ENCODE measurements at places on chromosomes 2 and 18.

DNA sequence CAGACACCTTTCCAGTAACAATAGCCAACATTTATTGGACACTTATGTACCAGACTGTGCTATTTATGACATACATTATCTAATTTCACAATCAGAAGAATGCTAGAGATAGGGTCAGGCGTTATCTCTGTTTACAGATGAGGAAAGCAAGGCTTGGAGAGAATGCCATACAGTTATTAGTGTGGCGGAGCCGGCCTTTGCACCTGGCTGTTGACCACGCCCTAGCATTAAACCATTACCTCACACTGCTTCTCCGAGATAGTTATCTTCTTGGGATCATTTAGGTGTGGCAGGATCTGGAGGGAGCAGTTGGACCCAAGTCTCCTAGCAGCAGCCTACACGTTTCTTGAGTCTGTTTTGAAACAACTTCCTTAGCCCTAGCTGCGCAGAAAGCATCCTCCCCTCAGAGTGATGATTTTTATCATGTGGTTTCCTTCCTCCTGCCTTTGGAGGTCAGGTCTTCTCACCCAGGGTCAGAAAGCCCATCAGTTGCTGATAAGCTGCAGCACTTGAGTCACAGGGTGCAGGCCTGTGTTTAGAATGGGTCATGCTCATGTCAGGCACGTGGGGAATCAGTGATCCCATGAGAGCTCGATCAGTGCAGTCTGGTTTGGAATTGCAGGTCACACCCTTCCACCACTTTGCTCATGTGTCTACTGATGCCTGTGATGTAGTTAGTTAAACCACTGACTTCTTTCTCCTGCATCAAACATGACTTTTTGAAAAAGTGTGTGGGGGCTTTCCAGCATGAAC is 118.2 kb downstream of the SPTBN1 start:
- DNase-seq, result no peak

DNA sequence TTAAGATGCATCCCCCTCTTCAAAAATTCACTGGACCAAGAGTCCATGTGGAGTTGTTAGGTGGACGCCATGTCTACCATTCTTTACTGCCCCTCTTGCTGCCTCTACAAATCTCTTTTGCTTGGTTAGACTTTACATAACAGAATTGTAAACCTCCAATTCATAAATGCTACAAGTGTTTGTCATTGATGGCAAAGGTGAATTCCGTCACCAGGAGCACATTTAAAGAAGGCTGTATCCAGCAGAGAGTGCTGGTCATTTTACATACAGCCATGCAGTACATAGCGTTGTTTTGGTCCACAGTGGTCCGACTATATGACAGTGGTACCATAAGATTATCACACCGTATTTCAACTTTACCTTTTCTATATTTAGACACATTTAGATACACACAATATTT is 274.5 kb downstream of the MYCN start:
- DNase-seq, result no peak

GRCh38 chr18:42164556-42164955 is 209.5 kb downstream of the PIK3C3 start:
- no peak for DNase-seq

DNA sequence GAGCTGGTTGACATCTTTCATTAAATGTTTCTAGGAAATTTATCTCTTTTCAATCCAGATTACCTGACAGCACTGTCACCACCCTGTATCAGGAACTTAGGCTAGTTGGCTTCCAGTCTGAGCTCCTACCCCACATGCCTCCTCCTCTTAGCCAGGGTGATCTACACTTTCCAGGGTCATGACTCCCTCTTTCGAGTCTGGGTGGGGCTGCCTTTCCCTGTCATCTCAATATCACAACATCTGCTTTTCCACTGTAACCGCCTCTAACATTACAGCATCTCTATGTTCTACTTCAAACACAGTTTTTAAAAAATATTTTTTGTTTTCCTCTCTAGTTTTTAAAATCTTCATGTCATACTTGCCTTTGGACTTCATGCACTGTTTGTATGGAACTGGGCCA is 129.2 kb downstream of the RBMS1 start:
- no peak for DNase-seq

DNA sequence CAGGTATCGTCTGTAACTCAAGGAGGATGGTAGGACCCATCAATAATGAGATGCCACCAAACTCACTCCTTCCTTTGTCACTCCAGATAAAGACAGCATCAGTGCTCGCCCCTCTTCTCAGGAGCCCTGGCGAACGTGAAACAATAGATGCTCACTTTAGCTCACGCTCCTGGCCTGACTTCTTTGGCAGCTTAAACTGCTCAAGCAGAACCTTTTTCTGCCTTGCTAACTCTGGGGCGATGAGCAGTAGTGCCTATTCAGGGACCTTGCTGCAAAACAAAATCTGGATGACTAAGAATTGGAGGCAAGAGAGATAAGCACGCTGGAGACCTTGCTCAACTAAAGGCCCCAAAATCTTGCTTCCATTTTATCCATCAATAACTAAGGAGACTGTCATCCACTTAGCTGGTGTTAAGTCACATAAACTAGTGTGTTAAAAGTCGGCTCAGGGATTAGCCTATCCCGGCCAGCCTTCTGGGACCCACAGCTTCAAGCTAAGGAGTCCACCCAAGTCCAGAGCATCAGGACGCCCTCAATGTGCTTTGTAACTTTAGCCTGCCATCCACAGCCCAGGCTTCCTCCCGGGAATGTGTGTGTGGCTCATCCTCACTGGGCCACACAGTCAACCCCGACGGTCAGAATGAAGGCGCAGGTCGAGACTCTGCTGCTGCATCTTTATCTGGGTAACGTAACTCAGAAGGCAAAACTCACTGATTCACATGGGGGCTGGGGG is 38.9 kb downstream of the ZNF516 start:
- no peak for DNase-seq

DNA sequence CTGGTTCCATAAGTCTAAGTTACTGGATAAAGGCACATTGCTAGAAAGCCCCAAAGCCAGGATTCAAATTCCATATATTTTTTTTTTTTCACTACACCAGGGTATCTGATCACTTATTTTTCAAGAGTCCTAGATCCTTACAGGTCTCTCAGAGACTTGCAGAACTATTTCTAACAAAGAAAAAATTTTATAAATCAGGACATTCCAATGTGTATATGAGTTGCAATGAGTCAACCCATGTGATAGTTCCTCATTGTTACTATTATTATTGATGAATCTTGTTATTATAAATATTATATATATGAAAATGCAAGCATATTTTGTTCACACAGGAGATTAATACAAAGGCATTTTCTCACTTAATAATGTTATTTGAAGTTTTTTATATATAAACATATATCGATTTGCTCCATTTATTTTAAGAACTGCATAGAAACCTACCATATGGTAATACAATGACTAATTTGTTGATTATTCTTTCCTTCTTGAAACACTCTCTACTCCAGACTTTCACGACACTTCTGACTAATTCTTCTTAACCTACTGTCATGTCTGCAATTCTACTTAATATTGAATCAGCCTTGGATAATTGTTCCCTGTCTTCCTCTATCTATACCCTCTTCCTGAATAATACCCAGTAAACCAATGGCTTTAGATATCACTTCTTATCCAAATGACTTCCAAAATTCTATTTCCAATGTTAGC is 968.4 kb upstream of the NRXN1 start:
- no peak for DNase-seq

DNA sequence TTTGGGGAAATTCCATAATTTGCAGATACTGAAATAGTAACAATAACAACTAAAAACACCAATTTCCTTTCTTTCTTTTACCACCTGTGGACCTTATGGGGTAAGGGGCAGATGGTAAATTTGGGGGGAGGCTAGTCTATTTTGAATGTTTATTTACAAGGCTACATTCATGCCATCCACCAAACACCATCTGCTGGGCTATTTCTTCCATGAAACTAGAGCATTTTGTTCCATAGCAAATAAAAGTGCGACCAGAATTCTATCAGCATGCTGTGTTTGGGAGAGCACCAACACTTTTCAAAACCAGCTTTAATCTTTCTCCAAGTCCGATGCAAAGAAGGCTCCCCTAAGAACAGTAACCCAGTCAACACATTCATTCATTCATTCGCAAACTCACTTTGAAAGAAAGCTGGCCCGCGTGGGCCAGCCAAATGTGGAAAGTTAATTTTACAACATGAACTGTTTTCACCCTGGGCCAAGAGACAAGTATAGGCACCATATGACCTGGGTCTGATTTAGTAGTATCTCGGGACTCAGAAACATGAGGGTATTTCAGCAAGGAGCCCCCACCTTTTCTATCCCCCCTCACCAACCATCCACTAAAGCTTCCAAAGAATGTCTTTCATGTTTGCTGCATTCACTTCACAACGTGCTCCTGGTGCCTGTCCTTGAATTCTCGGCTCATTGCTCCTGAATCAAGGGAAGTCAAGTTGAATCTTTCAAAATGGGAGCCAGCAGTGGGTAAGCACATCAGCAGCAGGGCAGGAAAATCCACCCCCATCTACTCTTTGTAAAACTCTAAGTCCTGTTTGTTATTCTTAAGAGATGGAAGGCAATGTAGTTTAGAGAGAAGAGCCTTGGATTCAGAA is 210.6 kb downstream of the C1D start:
- DNase-seq, result no peak

DNA sequence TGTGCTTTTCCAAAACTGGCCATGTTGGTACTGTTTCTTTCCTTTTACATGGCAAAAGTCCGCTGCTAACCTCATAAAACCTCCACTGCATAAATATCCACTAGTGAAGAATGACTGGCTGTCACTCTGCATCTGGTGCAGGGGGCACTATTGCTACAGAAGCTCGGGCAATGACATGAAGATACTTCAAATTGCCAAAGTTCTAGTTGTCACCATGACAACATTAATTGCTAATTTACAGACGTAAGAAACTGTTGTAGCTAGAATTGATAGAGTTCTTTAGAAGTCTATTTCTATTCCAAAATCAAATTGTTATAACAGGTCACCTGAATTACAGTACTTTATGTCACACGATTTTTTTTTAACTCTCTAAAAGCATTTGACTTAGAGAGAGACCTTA is 845 bp downstream of the CFAP210 start:
- DNase-seq, result no peak

- no peak for DNase-seq
These were observed 104.8 kb downstream of the MYO1B start for GRCh38 chr2:191349990-191350389.

DNA sequence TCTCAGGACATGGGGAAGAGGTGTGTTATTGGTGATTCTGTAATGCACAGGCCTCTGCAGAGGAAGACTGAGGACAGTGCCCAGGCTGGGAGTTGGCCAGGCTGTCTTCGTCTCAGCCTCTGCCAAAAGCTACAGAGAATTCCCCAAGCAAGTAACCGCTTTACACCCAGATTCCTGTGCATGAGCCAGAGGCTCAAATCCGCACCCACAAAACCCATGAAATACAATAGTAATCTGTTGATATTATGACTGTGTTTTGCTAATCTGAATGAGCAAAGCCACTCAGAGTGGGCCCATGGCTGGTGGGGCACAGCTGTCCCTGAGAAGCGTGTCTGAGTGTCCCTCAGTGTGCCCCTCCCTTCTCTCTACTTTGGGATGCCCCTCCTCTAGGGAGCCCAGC is 149.5 kb upstream of the PXDN start:
- no peak for DNase-seq

GRCh38 chr2:109030870-109031475 is 42.0 kb upstream of the EDAR start:
- DNase-seq, result no peak

DNA sequence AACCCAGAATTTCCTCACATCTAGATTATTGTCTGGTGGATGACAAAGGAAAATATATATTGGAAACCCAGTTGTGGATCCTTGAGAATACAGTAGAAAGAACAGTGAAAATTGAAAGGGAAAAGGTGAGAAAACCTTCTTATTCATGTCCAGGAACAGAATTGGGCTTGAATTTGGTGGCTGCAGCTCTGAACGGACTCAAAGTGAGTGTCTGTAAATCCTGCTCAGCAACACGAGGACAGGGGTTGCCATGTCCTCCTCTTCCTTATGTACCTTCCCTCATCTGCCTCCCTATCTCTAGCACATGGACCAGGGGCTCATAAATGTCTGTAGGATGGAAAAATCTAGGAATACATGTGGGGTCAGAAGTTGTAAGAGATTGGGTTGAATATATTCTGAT is 152.2 kb downstream of the RPIA start:
- DNase-seq, result no peak

DNA sequence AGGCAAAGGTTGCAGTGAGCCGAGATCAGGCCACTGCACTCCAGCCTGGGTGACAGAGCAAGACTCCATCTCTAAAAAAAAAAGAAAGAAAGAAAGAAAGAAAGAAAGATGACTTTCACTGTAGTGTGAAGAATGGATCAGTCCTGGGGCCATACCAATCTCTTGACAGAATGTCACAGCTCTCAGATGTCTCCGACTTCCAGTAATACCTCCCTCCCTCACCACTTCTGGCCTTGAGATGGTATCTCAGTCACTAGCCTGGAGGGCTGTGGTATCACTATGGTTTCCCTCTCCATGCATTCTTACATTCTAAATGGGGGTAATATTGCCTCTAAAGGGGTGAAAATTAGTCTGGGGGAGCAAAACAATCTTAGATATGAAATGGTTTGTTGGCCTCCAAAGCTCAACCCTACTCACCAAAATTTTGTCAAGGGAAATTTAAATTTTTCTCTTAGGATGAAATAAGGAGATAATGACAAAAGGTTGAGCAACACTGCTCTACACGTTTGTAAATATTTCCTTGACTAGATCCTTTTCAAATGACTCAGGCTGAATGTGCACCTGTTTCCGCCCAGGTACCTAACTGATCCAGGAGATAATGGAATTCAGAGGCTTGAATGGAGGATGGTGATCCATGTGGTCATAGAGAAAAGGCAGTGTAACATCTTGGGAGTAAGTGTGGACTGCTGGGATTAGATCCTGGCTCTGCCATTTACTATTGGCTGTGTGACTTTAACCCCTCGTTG is 19.9 kb upstream of the SPRED2 start:
- no peak for DNase-seq

DNA sequence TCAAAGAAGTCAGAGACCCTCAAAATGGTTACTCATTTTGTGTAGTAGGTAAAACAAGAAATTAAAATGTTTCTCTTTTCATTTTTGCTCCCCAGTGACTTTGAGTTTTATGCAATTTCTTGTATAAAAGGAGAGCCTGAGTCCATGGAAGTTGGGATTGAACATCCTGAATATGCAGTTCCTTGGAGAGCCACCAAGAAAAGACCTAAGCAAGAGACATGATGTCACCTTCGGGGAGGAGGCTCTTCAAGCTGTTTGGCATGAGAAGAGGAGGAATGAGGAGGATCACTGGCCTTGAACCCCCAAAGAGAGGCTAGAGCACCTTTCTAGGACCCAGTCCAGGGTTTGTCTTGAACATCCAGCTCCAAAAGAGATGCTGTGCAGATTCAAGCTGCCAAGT is 83.5 kb upstream of the STPG4 start:
- DNase-seq, result no peak

- DNase-seq, result no peak
These were observed 82.0 kb downstream of the PHLPP1 start for GRCh38 chr18:62797329-62797728.

DNA sequence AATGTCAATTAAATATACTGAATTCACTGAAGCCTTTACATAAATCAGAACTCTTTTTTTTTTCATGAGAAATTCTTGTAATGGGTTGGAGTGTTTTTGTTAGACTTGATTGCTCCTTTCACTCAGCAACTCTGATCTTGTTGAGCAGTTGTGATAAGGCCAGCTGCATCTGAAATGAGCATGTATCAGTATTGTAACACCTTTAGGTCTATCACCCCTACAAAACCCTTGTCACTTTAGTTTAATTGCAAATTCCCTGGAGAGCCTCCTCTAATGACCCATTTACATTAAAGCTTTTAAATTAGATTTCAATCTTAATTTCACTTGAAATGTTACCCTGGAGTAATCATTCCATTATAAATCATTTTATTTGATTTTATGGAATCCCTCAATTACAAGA is 346.8 kb upstream of the TCF4 start:
- DNase-seq, result no peak
